T-helper 17 cell (primary cell): ENCODE measurements at places on chromosomes 16 and 17.

GRCh38 chr16:47504599-47504998 lies 43.5 kb downstream of the PHKB start:
- DNase-seq: no peak

- DNase-seq: no peak
Observed at GRCh38 chr16:46701615-46702014, 12.2 kb downstream of the ORC6 start.

GRCh38 chr17:33435721-33436301 lies 142.7 kb upstream of the ASIC2 start:
- DNase-seq: no peak

GRCh38 chr17:48215583-48216139 lies 108.1 kb downstream of the SNX11 start:
- DNase-seq: no peak

DNA sequence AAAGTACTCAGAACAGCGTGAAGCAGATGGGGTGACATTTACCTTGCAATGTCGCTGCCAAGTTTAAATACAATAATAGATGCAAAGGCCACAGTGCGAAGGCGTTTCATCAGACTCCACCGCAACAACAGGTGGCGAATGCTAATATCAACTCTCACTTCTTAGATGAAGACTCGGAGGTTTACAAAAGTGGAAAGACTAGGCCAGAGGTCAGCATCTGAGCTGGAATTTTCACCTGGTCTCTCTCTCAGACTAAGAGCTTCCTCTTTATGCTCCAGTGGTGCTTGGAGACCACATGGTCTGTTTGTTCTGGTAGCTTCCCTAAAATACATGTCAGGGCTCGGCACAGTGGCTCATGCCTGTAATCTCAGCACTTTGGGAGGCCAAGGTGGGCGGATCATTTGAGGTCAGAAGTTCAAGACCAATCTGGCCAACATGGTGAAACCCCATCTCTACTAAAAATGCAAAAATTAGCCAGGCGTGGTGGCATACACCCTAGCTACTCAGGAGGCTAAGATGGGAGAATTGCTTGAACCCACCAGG lies 169.1 kb downstream of the XYLT1 start:
- no peak for DNase-seq

GRCh38 chr16:13438064-13438463 lies 481.9 kb upstream of the ERCC4 start:
- no peak for DNase-seq

- no peak for DNase-seq
Observed at GRCh38 chr17:50638966-50639713, 4.5 kb downstream of the ABCC3 start.

- no peak for DNase-seq
Observed at GRCh38 chr17:43832168-43832975, 574 bp downstream of the MPP3 start.

DNA sequence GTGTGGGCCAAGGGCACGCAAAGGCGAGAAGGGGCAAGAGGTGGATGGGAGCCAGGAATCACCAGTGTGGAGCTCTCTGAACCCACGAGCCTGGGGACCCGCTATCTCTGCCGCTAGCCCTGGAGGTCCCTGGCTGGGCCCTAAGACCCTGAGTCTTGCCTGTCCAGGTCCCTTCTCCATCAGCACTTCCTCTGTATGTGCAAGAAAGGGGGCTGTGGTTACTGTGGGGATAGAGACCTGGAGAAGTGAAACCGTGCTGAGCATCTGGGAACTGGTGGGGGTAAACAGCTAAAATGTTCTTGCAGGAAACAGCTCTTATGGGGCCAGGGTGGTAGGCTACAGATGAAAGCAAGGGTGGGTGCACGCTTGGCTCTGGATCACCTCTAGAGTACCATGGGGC lies 3.1 kb downstream of the SPNS3 start:
- DNase-seq: no peak

- DNase-seq: no peak
Observed at GRCh38 chr17:36503456-36504155, 17.1 kb downstream of the ZNHIT3 start.

DNA sequence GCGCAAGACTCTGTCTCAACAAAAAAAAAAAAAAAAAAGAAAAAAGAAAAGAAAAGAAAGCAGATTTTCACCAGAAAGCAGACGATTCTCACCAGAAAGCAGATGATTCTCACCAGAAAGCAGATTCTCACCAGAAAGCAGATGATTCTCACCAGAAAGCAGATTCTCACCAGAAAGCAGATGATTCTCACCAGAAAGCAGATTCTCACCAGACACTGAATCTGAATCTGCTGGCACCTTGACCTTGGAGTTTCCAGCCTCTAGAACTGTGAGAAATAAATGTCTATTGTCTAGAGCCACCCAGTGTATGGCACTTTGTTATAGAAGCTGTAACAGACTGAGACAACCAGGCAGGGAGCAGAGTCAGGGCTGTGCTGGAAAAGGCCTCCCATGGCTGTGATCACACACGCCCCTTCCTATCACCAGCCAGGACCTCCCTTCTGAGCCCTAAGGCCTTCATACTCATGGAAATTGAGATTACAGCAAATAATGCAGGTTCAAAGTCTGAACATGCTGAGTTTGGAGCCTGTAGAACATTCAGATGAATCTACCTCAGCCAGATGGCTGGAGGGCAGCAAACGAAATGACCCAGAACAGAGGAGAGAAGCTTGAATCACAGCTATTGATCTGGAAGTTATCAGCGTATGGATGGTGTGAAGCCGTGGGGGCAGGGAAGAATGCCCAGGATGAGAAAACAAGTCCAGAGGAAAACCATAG lies 309.3 kb downstream of the SLC39A11 start:
- DNase-seq: no peak

GRCh38 chr17:44417553-44417952 lies 28.1 kb upstream of the ITGA2B start:
- no peak for DNase-seq

GRCh38 chr17:18261146-18261515 lies 669 bp downstream of the MIEF2 start:
- no peak for DNase-seq

- DNase-seq: no peak
Observed at GRCh38 chr17:57311281-57312216, 55.2 kb downstream of the MSI2 start.

- DNase-seq: no peak
Observed at GRCh38 chr17:13806092-13806491, 204.4 kb upstream of the HS3ST3A1 start.

- DNase-seq: no peak
Observed at GRCh38 chr16:88773812-88774291, 11.2 kb downstream of the PIEZO1 start.

GRCh38 chr17:58193641-58194255 lies 1.2 kb downstream of the EPX start:
- DNase-seq: no peak

- DNase-seq: no peak
Observed at GRCh38 chr17:345992-346785, 6.4 kb downstream of the RPH3AL start.

DNA sequence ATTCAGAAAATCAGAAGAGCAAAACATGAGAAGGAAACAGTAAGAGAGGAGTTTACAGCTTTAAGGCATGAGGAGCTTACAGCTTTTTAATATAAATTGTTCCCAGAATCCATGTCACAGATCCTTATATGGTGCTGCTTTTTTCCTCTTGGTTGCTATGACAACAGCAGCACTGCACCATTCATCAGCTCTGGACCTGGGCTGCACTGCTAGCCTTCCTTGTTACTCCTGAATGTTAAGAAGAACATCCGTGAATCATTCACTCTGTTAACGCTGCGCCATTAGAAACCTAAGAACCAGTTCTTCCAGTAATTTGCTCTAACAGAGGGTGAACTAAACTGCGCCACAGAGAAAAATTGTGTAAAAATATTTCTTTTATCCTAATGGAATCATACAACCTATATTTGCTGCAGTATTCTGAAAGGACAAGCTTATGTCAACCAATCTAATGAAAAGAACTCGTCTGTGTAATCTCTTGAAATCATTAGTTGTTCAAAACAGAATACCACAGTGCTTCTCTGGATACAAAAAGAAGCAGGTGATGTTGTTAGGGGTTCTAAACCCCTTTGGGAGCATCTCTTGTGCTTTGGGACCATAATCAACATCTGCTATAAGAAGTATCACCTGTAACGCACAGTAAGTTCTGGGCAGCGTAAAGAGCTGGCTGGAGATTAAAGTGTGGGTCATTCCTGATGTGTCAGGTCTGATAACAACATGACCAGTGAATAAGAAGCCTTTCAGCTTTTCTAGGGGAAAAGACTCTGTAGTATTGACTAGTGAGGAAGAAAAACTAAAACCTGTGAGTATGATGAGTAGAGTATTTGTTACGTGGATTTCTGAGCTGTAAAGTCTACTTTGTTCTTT lies 151.2 kb downstream of the TANC2 start:
- DNase-seq: no peak

DNA sequence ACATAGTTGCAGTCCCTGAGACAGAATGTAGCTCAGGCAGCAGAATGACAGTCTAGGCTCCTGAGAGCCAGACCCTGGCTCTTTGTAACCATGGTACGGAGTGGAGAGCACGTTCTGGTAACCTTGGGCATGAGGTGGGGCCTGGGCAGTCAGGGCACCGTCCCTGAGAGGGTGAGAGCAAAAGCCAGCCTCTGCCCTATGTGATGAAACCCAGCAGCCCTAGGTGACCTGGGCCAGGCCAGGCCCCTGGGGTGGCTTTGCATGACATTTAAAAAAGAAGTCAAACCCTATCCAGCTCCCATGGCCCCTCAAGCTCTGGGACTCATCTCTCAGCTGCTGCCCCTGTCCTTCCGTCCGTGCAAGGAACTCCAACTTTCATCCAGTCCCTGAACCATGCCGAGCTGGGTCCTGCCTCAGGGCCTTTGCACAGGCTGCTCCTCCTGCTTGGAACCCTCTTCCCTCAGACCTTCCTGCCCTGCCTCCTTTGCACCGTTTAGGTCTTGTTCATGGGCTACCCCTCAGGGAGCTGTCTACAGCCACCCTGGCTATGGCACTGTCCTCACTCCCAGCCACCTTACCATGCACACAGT lies 188.6 kb downstream of the NTN1 start:
- DNase-seq: no peak

- DNase-seq: no peak
Observed at GRCh38 chr17:72318131-72318530, 197.3 kb downstream of the SOX9 start.

GRCh38 chr17:15007147-15007553 lies 258.0 kb downstream of the PMP22 start:
- DNase-seq: no peak

- no peak for DNase-seq
Observed at GRCh38 chr16:12742741-12743140, 60.9 kb downstream of the CPPED1 start.

DNA sequence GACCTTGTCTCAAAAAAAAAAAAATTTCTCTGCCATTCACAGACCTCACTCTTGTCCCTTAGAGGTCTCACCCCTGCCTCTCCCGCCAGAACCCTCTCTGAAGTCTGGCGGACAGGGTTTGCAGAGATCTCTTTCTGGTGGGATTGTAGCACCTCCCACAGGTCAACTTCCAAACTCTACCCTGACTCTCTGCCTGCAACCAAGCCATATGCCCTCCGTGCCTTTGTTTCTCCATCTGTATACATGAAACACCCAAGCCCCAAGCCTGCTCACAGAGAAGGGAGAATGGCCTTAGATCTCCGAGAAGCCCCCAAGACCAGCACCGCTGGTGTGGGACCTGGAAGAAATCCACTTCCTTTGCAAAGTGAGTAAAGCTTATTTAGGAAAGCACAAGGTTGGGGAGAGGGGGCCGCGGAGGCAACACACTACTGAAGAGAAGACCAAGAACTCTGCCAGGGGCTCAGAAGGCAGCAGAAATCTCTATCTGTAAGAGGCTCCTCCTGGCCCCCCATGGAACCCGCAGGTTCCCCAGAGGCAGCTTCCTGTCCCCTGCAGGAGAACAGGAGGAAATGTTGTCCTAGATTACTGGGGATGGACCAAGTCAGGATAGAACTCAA lies 219.9 kb downstream of the C16orf78 start:
- no peak for DNase-seq

DNA sequence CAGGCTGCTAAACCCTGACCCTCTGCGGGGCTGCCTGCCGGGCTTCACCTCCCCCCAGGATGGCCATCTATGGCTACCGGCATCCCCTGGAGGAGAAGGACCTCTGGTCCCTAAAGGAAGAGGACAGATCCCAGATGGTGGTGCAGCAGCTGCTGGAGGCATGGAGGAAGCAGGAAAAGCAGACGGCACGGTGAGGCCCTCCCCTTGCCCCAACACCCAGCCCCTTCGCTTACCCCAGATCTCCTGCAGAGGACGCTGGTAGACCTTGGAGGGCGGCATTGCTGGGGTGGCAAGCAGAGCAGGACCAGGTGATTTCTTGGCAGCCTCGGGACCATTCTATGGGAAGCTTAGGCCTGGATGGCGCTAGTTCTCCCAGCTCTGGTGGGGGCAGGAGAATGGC lies 24.5 kb downstream of the ABCC3 start:
- no peak for DNase-seq

DNA sequence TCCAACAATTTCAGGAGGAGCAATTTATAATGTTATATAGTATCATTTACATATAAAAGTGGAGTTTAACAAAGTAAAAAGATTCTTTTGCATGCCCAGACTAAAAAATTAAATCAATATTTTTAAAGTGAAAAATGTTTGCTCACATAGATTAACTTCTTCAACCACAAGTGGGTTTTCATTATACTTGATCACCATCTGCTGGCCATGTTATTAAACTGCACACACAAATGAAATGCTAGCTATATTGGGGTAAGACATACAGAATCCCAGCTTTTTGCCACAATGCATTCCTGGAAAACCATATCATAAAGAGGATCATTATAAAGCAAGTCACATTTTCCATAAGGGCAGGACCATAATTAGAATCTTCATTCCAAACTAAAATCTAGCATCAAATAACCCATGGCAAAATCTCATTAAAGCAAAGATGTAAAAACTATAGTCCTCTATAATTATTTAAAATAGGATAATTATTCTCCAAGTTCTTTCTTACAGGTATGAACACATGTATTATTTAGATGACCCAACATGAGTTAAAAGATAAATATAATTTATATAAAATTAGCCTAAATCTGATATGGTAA lies 26.3 kb downstream of the CEP112 start:
- DNase-seq: no peak

GRCh38 chr16:46807336-46807735 lies 23.6 kb downstream of the C16orf87 start:
- DNase-seq: no peak

GRCh38 chr17:48800626-48801217 lies 16.3 kb downstream of the TTLL6 start:
- DNase-seq: no peak

DNA sequence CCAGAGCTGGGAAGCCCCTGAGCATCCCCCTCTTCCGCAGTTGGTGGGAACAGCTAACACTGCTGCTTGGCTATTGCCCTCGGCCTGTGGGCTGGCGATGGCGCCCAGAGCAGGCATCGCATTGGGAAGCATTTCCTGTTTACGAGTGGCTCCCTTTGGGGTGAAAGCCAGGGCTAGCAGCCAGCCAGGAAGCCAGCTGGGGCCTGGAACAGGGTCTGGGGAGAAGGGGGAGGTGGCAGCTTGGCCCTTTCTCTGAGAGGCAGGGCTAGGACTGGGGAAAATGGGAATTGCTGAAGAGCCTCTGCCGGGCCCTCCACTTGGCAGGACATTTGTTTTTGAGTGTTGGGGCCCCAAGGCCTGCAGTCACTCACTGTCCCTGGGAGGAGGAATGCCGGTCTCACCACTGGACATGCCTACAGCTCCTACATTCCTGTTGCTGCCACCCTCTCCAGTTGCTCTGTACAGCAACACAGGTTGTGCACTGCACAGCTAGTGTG lies 2.4 kb upstream of the MTSS2 start:
- no peak for DNase-seq

GRCh38 chr17:28078341-28079229 lies 36.1 kb downstream of the NLK start:
- no peak for DNase-seq

GRCh38 chr17:48483471-48484131 lies 47.2 kb downstream of the HOXB1 start:
- DNase-seq: no peak
